NCI-H1436 (cell line): ENCODE measurements at places on chromosomes 4 and X.

GRCh38 chr4:173333658-173334084, 487 bp downstream of the HMGB2 start:
- peak; percentile 46 for DNase-seq

DNA sequence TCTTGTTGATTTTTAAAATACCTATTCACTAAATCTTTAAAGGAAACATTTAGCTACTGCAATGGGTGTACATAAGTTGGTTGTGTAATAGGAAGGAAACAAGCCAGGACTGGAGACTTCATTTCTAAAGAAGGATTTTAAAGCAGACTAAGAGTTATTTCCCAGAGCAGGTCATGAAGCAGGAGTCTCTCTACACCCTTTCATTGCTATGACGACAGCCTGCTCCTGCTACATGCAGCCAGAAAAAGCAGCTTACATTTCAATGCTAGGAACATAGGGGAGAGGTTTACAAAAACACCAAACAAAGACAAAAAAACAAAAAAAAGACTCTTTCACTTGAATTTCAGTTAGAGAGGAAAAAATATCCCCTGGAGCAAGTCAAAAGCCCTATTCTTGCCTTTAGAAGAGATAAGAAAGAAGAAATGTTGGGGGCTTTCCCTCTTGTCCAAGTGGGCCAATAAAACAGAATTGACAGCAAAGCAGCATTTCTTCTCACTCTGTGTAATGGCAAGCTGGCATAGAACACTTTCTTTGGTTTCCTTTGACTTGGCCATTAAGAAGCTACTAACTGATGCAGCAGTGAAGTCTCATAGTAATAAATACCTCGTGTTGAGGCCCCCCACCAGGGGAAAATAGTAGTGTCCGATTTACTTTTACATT, 3.4 kb downstream of the SPARCL1 start:
- no peak for DNase-seq

GRCh38 chrX:111151764-111152163, 55.8 kb downstream of the PAK3 start:
- DNase-seq: no peak

- no peak for DNase-seq
Measured at GRCh38 chr4:3493720-3494461, 30.8 kb downstream of the DOK7 start.

- no peak for DNase-seq
Measured at GRCh38 chr4:10456260-10456594, 999 bp downstream of the ZNF518B start.

- no peak for DNase-seq
Measured at GRCh38 chr4:173478913-173479283, 51.1 kb downstream of the HAND2 start.

DNA sequence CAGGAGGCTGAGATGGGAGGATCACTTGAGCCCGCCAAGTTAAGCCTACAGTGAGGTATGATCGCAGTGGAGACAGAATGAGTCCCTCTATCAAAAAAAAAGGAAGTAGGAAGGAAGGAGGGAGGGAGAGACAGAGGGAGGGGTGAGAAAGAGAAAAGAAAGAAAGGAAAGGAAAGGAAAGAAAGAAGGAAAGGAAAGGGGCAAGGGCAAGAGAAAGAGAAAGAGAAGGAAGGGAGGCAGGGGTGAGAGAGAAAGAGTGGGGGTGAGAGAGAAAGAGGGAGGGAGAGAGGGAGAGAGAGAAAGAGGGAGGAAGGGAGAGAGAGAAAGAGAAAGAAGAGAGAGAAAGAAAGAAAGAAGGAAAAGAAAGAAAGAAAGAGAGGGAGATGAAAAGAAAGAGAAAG, 13.2 kb downstream of the ELF2 start:
- DNase-seq: no peak
